Esophagus muscularis mucosa (tissue), 4 donors: ENCODE measurements at places on chromosomes 5 and 9.
A peak's percentile ranks its signal among the peaks of the same experiment; 100 is the strongest.

DNA sequence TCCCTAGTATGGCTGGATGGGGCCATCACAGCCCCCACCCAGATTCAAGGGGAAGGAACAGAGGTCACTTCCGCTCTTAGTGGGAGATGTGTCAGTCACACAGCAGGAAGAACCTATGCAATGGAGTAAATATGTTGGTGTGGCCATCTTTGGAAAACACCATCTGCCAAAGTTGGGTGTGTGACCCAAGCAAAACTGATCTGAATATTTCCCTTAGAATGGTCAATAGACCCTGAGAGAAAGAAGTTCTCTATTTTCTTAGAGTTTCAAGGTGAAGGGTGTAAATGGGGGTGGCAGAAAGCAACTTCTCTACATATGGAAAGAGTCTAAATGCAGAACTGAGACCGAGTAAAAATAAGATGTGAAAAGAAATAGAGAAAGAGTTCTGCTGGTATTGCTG lies 212.7 kb downstream of the ESM1 start:
- no peak for DNase-seq

DNA sequence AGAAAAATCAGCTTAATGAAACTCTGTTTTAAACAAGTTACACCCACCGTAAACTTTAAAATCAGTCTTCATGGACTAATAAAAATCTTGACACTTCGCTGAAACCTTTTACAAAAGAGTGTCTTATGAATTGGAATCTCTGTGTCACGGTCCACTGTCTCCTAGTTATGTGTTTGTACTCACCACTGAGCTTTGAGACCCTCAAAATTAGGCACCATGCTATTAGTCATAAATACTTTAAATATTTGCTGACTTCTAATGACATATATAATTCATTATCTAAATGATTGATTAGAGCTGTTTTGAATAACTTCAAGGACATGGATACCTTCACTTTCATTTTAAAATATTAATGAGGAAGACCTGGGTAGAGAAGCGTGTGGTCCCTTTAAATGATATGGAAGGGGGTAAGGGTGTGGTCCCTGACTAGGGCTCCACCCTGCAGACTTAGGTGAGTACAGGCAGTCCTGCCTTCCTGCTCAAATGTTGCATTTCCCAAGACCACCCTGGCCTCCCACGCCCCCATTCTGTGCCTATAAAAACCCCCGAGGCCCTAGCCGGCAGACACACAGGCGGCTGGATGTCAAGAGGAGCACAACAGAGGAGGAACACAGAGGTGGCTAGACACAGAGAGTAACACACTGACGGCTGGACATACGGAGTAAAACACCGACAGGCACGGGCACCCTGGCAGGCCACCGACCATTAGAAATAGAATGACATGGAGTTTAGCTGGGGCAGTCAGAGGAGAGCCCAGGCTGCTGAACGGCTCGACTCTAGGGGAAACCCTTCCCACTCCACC lies 179.0 kb upstream of the CDH9 start:
- DNase-seq, result no peak

GRCh38 chr5:14174230-14174636 lies 31.1 kb downstream of the TRIO start:
- DNase-seq, result no peak

DNA sequence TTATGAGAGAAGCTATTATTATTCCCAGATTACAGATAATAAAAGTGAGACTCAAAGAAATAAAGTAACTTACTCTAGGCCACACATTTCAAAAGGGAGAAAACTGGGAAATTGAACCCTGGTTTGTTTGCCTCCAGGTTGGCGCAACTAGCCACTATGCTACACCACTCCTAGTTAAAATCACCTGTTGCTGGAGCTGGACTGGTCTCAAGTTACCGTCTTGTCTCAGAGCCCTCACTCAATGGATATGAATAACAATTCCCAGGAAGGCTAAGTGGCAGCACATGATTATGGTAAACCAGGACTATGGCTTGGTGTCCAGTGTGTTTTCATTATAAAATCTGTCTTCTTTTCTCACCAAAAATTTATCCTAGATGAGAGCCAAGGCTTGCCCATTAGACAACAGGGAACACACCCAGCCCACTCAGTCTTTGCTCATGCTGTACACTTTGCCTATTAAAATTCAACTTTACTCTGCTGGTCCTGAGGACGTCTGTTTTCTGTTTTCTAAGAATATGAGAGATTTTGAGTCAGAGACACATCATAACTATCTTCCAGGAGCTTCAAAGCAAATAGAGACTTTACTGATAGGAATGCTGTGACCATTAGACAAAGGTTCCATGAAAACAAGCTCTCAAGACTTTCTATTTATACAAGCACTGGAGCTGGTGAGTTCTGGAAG lies 58.1 kb downstream of the ADRB2 start:
- peak; percentile 37 for DNase-seq

DNA sequence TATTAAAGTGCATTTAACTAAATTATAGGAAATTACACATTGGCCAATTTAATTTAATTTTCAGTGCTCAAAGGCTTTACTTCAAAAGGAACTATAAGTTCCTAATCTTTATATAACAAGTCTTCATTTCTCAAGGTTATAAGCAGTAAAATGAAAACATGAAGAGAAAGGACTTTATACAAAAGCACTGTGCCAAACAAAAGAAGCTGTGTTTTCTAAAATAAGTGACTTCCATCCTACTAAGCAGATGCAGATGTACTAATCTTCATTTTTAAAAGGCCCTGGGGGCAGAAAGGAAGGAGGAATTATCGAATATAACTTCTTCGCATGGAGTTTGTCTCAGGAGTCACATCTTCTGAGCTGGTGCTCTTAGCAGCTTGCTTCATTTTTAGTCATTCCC lies 81.4 kb downstream of the SHC3 start:
- no peak for DNase-seq

GRCh38 chr5:86864051-86864450 lies 246.3 kb downstream of the COX7C start:
- no peak for DNase-seq

DNA sequence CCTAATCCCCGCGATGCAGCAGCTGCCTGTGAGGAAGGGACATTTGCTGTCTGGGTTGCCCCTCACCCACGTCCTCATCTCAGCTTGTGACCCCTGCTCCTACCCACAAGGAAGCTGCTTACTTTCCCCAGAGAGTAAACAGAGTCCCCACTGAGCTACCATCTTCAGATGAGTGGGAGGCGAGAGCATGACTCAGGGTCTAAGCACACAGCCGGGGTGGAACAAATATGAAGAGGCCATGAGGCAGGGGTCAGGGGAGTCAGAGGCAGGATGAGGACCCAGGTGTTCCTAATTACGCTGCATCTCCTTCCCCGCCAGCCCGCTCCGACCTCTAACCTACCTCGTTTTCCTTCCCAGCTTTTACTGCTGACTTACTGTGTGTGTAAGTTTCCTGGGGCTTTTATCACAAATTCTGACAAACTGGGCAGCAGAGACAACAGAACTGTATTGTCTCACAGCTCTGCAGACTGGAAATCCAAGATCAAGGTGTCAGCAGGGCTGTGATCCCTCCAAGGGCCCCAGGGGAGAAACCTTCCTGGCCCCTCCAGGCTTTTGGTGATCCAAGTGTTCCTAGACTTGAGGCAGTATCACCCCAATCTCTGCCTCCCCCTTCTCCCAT lies 94.0 kb upstream of the DNAH5 start:
- DNase-seq, result peak; percentile 72

DNA sequence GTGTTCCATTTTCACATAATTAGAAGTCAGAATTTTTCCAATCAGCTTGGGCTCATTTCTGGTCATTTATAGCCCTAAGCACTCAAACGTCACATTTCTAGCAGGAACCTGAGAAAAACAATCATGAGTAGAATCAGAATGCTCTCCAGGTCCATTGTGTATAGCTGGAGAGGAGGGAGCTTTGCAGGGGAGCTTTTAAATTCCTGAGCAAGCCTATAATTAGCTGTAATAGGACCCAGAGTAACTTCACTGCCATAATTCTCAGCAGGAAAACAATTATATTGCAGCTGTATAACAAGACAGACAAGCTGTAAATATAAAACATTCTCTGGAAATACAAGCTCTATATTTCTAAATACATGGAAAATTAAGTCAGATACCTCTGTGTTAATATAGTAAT lies 637.6 kb upstream of the SGCD start:
- no peak for DNase-seq

DNA sequence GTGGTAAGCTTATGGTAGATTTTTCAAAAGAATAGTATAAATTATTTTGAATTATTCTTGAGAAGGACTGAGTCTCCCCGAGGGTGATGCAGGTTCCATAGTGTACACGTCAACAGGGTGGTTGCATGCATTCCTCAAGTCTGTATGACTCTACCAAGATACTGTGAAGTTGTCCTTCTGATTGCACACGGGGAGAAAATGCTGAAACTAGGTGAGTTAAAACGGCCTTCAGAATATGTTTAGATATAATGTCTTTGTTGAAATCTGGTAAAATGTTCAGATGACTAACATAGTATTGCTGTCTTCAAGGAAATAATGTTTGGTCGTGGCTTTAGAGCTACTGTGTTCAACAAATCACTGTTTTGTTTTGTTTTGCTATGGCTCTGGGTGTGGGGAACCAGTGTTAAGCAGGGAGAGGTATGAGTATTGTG lies 22.4 kb upstream of the TNFAIP8 start:
- no peak for DNase-seq

DNA sequence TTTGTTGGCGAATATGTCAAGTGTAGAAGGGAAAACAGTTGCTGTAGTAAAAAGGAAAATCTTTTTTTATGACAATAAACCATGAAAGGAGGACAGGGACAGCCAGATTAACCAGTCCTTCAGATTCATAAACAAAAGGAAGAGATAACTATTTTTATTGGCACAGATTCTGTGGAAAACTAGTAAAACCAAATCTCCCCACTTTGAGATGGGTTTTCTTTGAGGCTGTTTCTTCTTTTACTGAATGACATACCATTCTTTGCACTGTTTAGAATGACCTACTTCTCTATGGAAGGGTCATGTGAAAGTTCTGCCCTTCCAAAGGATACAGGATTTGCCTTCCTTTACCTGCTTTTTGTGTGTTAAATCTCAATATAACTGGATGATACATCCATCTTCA lies 13.7 kb downstream of the CAST start:
- DNase-seq, result no peak

- DNase-seq, result no peak
Observed at GRCh38 chr9:120852240-120853010, 9.7 kb upstream of the PSMD5 start.

DNA sequence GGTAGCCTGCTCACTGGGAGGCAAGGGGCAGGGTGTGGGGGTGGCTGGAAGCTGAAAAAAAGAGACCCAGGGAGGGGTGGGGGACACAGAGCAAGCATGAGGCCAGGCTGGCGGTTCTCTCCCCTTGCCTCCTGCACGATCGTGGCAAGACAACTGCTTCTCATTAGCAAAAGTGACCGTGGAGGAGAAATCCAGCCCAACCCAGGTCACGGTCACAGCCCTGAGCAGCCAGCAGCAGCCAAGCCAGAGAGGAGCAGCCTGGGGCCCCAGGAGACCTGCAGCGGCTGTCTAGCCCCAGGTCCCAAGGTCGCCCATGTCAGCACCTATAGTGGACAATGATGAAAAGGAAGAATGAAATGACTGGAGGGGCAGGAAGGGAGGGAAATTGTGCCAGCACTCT lies 89.1 kb downstream of the NRG2 start:
- no peak for DNase-seq

- no peak for DNase-seq
Observed at GRCh38 chr9:85715587-85715986, 26.2 kb downstream of the AGTPBP1 start.

- no peak for DNase-seq
Observed at GRCh38 chr5:1480217-1480616, 35.0 kb upstream of the SLC6A3 start.

- no peak for DNase-seq
Observed at GRCh38 chr9:121906074-121906870, 186.8 kb downstream of the TTLL11 start.

DNA sequence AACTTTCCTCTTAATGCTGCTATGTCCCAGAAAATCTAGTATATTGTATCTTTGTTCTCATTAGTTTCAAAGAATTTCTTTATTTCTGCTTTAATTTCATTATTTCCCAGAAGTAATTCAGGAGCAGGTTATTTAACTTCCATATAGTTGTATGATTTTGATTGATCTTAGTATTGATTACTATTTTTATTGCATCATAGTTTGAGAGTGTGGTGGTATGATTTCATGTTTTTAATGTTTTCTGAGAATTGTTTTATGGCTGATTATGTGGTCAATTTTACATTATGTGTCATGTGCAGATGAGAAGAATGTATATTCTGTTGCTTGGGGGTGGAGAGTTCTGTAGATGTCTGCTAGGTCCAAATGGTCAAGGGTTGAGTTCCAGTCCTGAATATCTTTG lies 425.6 kb upstream of the RORB start:
- DNase-seq, result no peak

GRCh38 chr5:135254183-135254582 lies 144.8 kb downstream of the MACROH2A1 start:
- DNase-seq, result no peak

DNA sequence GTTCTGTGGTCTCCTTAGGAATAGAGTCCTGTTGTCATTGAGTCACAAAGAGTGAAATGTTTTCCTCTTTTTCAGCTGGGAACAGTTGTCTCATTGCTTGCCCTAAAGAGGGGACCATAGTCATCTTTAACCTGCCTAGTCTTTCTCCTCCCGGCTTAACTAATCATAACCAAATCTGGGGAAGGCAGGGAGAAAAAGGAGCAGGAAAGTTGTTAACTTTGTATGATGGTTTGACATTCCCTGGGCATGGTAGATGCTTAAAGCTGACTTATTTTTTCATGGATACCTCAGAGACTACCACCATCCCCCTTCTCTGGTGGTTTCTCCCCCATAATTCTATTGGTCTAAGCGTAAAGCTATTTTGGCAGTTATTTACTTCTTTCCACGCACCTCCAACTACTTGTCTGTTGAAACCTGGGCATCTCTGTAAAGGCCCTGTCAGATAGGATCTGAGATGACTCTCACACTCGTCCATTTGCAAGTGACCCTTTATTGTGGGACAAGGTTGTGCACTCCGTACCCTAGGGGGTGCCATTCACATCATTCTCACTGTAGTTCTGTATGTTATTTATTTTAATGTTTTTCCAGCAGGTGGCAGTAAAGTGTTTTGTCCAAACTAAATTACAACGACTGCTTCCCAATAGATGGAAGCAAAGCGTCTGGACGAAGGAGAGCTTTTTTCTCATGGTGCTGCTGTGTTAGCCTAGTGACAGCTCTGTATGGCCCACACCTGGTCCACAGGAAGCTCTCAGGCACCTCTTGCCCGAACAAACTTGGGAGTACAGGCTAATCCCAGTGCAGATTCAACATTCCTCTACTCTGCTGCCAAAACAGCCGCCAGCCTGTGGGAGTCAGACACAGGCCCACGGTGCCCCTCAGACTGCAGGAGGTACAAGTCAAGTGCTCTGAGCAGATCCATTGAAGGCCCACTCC lies 3.0 kb upstream of the FAM13B start:
- DNase-seq, result no peak

- no peak for DNase-seq
Observed at GRCh38 chr9:114289571-114290481, 33.1 kb upstream of the ORM1 start.

- DNase-seq, result no peak
Observed at GRCh38 chr9:120692901-120693699, 21.2 kb downstream of the MEGF9 start.
